Fibroblast of the aortic adventitia (primary cell): ENCODE measurements at places on chromosomes 6 and 20. TPM values are rescaled to one million over a fixed set of nuclear protein-coding genes. Genes with fewer than 3 reads are reported as not detected.

UBD gene
- not detected in 2 replicates for total RNA-seq

AIG1 gene
- 28.0 and 48.7 TPM in 2 replicates for total RNA-seq

HACE1 gene
- 18.3 and 59.0 TPM in 2 replicates for total RNA-seq

C20orf96 gene
- 0.98 and 2.4 TPM in 2 replicates for total RNA-seq

PLEKHG1 gene
- total RNA-seq, result 1.9 and 3.7 TPM in 2 replicates

ZNF451 gene
- 70.4 and 77.5 TPM in 2 replicates for total RNA-seq

PROKR2 gene
- not detected in 2 replicates for total RNA-seq

DNA sequence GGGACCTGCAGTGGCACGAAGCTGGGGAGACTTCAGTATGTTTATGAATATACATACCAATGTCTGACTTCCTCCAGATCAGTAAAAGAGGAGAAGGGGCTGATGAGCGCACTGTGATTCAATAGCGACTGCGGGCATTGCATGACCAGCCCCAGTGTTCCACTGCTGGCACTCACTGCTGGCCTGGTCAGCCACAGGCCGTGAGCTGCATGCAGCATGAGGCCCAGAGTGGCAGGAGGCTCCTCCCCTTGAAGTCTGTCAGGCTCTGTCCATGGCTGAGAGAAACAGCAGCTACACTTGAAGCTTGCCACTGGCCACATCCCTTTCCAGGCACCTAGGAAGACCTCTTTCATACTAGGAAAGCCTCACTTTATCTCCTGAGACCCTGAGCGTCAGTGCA, 265.9 kb upstream of the CDYL start:
- DNase-seq, result no peak

- DNase-seq, result no peak
Observed at GRCh38 chr6:18334251-18334650, 52.9 kb upstream of the RNF144B start.

GRCh38 chr6:101544286-101544685, 150.8 kb downstream of the GRIK2 start:
- no peak for DNase-seq

- DNase-seq, result no peak
Observed at GRCh38 chr6:154506582-154506981, 3.9 kb downstream of the CNKSR3 start.

GRCh38 chr20:15862178-15862577, 711.1 kb downstream of the KIF16B start:
- DNase-seq, result no peak

DNA sequence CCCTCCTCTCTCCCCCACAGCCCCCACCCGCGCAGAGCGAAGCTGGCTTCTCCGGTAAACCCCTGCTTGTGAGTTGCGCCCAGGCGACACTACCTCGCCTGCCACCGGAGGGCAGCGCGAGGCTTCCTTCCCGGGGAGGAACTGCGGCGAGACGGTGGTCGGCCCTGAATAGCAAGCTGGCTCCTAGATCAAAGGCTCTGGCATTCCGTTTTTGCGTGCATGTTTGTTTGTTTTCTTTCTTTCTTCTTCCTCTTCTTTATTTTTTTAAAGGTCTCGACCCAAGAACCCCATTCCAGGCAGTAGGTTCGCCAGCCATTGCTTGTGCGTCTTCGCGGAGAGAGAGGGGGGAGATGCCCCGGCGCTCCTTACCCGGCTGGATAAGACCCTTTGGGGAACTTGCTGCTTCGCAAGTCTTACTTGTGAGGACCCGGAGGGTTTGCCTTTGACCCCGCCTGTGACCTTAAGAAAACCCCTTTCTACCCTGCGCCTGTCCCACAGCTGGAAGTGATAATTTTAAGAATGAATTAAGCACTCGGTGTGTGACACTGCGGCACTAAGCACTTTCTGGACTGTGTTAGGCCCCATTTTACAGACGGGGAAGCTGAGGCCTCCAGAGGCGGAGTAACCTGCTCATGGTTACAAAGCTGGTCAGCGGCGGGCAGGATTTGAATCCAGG, 92.7 kb upstream of the SIRPA start:
- DNase-seq, result peak; percentile 64

DNA sequence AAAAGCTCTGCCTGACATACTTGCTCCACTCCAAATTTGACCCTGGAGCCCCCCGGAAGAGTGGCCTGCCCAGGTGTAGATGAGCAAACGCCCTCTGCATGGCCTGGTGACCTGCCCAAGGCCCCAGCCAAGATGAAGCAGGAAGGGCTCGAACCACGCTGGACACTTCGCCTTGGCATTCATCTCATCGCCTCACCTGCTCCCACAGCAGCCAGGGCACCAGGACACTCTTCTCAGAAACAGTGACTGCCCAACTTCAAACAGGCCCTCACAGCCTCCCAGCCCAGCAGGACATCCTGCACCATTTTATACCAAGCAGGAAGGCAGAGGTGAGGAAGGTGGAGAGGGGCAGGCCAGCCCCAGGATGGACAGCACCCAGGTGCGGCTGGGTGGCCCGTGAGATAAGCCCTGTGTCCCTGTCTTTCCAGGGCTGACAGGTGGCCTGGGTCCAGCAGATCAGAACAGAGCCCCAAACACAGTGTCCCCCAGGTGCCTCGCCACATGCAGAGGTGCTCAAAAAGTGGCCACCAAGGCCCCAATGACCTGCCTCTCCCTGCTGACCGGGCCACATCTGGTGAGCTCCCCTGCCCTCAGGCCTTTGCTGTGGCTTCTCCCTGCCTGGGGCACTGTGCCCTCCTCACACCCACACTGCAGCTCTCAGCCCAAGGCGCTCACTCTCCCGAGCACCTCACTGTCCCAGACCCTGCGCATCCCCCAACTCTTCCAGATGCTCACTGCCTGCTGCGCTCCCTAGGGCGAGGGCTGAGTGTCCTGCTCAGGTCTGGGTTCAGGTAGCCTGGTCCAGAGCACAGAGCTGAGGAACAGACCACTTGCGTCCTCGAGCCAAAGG, 7.2 kb downstream of the ACSS1 start:
- DNase-seq, result no peak

DNA sequence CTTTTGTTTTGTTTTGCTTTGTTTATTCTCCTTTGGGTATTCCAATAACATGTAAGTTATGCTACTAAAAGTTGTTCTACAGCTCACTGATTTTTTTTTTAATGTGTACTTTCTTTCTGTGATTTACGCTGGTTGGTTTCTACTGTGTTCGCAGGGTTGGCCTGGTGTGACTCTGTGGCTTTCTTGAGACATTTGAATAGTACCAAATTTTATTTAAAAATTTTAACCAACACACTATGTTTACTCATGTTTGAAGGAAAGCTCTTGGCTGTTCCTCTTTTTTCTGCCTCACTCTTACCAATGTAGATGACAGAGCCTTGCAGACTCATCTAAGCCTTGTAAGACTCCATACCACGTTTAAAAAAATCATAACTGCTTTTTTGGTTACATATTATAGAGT, 1784.9 kb upstream of the DEFB115 start:
- no peak for DNase-seq

DNA sequence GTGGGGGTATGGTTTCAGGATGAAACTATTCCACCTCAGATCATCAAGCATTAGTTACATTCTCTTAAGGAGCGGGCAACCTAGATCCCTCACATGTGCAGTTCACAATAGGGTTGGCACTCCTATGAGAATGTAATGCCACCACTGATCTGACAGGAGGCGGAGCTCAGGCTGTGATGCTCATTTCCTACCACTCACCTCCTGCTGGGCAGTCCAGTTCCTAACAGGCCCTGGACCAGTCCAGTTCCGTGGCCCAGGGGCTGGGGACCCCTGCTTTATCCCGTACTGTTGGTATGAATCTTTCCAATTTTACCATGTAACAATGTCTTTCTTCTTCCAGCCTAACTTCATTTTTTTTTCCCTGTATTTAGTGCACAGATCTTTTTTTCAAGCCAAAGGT, 94.9 kb downstream of the OGFRL1 start:
- DNase-seq, result no peak

GRCh38 chr6:34051331-34051919, 94.5 kb downstream of the GRM4 start:
- no peak for DNase-seq

DNA sequence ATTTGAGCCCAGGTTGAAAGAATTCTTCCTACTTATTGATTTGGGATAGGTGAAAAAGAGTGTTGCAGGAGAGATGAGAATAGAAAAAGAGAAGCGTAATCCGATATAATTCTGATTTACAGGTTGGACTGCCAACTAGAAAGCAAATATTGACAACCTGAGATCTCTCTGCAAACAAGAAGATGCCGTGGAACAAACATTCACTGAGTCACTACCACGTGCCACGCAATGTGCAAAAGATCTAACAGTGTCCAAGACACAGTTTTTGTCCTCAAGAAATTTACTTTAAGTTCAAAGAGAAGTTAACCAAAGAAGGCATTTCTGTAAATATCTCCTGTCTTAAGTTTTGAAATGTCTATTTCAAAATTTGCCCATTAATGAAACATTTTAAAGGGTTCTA, 578.0 kb upstream of the ARID1B start:
- DNase-seq, result no peak

DNA sequence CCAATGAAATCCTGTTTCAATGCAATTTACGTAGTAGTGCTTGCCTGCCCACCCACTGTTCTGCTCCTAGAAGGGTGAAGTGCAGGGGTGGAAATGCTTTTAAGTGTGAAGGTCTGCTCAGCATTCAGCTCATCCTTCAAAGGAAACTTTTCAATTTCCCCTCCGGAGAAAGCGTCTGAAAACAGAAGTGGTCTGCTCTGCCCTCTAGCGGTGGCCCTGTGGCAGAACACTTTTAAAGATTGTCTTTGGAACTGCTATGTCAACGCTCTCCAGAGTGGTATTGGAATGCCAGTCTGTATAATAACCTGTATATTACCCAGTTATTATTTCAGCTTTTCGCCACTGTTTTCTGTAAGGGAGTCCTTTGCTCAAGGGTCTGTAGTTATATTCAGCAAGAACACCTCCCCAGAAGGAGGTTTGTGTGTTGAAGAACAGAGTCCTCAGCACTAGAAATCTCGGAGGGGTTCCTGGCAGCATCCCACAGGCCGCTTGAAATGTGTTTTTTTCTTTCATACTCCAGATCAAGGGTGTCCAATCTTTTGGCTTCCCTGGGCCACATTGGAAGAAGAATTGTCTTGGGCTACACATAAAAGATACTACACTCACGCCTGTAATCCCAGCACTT, 63.1 kb upstream of the KLHL31 start:
- DNase-seq, result peak; percentile 61

DNA sequence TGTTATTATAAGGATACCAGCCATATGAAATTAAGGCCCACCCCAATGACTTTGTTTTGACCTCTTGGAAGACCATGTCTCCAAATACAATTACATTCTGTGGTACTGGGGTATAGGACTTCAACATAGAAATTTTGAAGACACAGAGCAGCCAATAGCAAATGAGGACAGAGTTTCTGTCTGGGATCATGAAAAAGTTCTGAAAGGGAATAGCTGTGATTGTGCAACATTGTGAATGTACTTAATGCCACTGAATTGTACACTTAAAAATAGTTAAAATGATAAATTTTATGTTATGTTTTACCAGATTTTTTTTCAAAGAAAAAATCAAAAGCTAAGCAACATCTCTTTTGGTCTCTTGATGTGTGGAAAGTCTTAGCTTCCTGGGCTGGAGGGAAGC, 27.0 kb upstream of the AGPAT4 start:
- peak; percentile 41 for DNase-seq
